ENCODE measurements at places on chromosomes 13 and 19.

GRCh38 chr13:25253702-25254101 lies 33.6 kb downstream of the MTMR6 start:
- DNase-seq: no peak

- no peak for DNase-seq
Measured at GRCh38 chr13:90591260-90591926, 756.1 kb upstream of the MIR17HG start.

- no peak for DNase-seq
Measured at GRCh38 chr19:7988307-7988706, 17.1 kb downstream of the ELAVL1 start.

DNA sequence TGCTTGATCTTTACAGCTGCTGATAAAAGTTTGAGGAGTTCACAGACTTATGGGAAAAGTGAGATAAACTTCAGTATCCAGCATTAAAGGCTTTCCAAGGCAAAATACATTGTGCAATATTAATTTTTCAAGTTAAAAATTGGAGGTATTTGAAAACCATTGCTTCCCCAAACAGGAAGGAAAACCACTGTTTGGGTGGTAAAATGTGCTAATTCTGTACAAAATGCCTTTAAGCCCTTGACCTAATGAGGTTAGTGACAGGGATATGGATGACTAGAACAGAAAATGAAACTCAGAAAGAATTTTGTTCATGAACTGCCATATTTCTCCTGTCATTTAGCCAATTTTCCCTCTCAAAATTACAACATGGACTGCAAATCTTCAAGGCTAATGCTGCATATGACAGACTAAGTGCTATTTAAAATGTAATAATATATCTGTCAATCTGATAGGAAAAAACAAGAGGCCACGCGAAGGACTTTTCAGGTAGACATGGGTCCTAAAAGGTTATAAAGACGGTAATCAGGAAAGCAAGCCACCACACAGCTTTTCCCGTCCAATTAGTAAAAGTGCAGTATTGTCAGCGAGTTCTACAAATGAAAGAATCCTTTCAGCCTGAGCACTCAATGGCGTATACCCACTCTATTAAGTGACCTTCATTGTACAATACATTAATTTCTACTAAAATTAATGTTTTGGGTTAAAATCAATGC lies 212.8 kb downstream of the ENOX1 start:
- no peak for DNase-seq

GRCh38 chr19:39684267-39684666 lies 20.0 kb upstream of the LGALS14 start:
- no peak for DNase-seq

GRCh38 chr19:30535011-30535410 lies 162.8 kb downstream of the ZNF536 start:
- no peak for DNase-seq

DNA sequence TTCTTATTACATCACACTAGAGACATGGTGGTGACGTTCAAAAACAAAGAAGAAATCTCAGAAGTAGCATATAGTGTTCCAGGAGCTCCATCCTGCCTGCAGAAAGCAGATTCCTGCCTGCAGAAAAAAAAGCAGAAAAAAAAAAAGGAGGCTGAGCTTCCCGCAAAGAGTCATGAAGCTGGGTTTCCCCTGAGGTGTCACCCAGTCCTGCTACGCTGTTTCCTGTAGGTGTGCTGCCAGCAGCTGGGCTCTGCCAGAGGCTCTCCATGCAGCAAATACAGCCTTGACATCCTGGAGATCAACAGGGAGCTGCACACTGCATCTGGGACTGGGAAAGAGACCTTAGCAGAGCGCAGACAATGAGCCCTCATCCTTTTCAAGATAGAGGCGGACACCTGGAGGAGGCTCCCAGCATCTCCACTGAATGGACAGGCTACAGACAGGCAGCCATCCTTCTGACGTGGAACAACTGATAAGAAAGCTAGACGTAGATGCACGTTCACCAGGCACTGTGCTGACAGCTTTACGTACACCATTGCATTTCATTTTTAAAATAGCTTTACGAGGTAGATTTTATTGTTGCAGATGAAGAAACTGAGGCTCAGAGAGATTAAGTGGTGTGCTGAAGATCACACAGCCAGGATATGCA lies 350.9 kb downstream of the FOXO1 start:
- peak; percentile 51 for DNase-seq

DNA sequence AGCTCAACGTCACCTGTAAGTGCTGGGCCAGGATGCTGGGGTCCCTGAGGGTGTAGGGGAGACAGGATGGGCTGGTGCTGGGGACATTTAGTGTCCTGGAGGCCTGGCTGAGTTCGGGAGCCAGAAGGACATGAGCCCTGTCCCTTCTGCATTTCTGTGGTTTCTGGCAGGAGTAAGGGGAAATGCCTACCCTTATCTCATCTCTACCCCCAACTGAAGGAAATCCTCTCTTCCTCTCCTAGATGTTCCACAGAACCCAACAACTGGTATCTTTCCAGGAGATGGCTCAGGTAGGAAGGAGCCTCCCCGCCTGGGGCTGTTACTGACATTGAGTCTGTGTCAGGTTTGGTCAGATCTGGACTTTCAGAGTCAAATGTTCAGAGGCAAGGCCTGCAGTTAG lies 1.2 kb downstream of the CD33 start:
- no peak for DNase-seq

GRCh38 chr13:91347996-91348905 lies 764 bp downstream of the MIR17HG start:
- peak; percentile 58 for DNase-seq

DNA sequence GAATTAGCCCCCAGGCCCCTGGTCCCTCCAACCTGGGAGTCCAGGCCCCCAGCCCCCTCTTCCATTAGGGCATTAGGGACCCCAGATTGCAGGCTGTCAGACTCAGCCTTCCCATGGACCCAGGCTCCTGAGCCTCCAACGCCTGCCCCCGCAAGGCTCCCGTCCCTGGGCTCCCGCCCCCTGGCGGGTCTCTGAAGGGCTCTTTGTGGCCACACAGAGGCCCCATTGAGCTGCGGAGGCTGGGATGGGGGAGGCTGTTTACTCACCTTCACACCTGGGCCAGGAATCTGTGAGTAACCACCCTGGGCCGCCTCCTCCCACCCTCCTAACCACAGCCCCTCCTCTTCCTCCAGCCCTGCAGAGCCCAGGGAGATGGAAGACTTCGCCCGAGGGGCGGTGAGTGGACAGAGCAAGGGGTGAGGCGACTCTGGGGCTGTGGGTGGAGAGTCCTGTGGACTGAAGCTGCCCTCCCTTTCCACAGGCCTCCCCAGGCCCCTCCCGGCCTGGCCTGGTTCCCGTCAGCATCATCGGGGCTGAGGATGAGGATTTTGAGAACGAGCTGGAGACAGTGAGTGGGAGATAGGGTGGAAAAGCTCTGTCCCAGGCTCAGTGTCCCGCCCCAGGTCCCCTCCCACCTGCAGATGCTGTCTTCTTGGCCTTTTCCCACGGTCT lies 4.9 kb downstream of the ARHGEF1 start:
- peak; percentile 89 for DNase-seq

- DNase-seq: no peak
Measured at GRCh38 chr13:54733639-54734038, 1705.0 kb downstream of the OLFM4 start.

GRCh38 chr13:100146534-100146933 lies 57.6 kb downstream of the PCCA start:
- DNase-seq: no peak

DNA sequence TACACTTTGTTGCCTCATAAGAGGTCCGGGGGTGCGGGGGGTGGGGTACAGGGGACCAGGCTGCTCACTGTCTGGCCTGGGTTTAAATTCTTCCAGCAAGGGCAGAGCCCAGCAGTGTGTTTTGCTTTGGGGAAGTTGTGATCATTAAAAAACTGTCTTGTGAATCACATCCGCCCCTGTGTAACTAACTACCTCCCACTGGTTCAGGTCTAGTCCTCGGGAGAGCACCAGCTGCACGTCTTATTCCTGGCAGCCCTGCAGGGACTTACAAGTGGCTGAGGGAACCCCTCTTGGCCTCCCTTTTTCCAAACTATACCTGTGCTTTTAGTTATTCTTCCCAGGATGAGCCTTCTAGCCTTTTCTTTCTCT lies 127.5 kb downstream of the SIPA1L3 start:
- no peak for DNase-seq

- no peak for DNase-seq
Measured at GRCh38 chr19:17078036-17078919, 2.7 kb downstream of the MYO9B start.

GRCh38 chr13:109043636-109044035 lies 414.2 kb downstream of the MYO16 start:
- DNase-seq: no peak

Data from CD4-positive, alpha-beta T cell (primary cell).